ENCODE measurements at places on chromosomes 2 and 18. TPM values are rescaled to one million over a fixed set of nuclear protein-coding genes. Genes with fewer than 3 reads are reported as not detected.

ZAP70 gene
- total RNA-seq: not detected

GRCh38 chr2:8376603-8377410 is 305.0 kb upstream of the ID2 start:
- H3K36me3 ChIP-seq: peaks cover 4% of the 10 kb centered on the region
- peaks cover 4% of the 10 kb centered on the region for H3K27me3 ChIP-seq

DNA sequence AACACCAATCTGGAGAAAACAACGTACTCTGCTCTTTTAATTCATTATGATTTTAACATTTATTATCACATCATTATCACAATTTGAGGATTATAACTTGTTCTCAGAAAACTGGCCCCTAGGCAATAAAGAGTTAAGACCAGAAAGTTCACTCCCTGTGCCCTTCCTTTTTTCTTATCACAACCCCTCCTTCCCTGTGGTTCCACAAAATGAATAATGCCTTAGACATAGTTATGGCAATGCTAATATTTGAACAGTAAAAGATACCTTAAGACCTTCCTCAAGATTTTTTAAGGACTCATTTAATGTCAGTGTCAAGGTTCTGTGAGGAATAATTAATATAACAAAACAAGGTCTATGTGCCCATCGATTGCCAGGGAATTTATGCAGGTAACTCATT is 596.2 kb downstream of the ARHGAP15 start:
- H3K27me3 ChIP-seq: no peaks in the 10 kb centered on the region
- no peak overlapping the region for H3K27ac ChIP-seq
- DNase-seq: no peak
- no peak overlapping the region for H3K4me3 ChIP-seq
- H3K4me1 ChIP-seq: peaks cover 10% of the 10 kb centered on the region

RGPD3 gene
- 0.05 TPM for total RNA-seq

DGUOK gene
- total RNA-seq: 70.3 TPM

STPG4 gene
- total RNA-seq: not detected

DNA sequence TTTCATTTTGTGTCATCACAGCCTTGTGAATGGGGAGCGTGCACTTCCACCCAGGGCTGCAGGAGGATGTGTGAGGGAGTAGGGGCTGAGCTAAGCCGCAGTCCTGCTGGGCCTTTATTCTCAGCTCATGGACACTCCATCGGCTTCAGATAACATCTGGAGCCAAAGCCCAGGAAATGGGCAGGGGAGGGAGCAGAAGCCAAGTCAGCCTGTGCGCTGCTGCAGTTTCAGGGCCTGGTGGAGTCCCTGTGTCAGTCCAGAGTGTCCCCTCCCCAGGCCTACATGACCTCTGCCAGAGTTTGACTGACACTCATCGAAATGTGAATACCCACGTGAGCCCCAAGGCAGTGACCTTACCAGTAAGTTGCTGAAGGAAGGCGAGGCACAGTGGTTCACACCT is 242.2 kb downstream of the LOXHD1 start:
- no peak overlapping the region for H3K4me3 ChIP-seq
- H3K36me3 ChIP-seq: no peaks in the 10 kb centered on the region
- H3K27ac ChIP-seq: no peak overlapping the region
- no peak for DNase-seq
- H3K4me1 ChIP-seq: no peaks in the 10 kb centered on the region

TCF7L1 gene
- 9.1 TPM for total RNA-seq

GRCh38 chr2:32246911-32247310 is 17.8 kb downstream of the NLRC4 start:
- no peak overlapping the region for H3K4me3 ChIP-seq
- no peak overlapping the region for H3K27ac ChIP-seq
- H3K36me3 ChIP-seq: no peaks in the 10 kb centered on the region
- peaks cover 2% of the 10 kb centered on the region for H3K27me3 ChIP-seq
- H3K4me1 ChIP-seq: 0 out of 2 replicates have a peak, but pooled peaks cover 8% of the 10 kb centered on the region

DNA sequence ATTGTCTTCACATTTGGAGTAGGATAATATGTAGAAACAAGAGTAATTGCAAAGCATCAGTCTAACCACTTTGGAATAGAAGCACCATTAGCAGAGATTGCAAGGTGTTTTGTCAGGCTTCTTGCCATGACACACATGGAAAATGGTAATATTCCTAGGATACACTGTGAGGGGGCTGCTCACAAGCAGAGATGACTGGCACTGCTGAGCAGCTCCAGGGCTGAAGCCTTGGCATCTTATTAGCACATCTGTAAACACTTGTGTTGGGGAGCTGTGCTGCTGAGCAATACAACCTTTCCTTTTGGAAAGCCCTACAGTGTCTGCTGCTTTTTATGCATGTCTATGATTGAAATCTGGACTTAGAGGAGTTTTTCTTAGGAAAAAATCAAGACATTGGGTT is 602.2 kb downstream of the XIRP2 start:
- no peak overlapping the region for H3K27ac ChIP-seq
- H3K27me3 ChIP-seq: no peaks in the 10 kb centered on the region
- no peaks in the 10 kb centered on the region for H3K36me3 ChIP-seq

GRCh38 chr2:103009871-103010270 is 248.0 kb downstream of the TMEM182 start:
- DNase-seq: no peak
- no peaks in the 10 kb centered on the region for H3K36me3 ChIP-seq
- no peaks in the 10 kb centered on the region for H3K4me1 ChIP-seq
- H3K27me3 ChIP-seq: no peaks in the 10 kb centered on the region

GRCh38 chr2:8541223-8541622 is 140.6 kb upstream of the ID2 start:
- H3K27ac ChIP-seq: no peak overlapping the region
- no peak for DNase-seq
- peaks cover 31% of the 10 kb centered on the region for H3K4me1 ChIP-seq
- no peak overlapping the region for H3K4me3 ChIP-seq
- no peaks in the 10 kb centered on the region for H3K36me3 ChIP-seq
- peaks cover 18% of the 10 kb centered on the region for H3K27me3 ChIP-seq

- no peak overlapping the region for H3K27ac ChIP-seq
- no peak overlapping the region for H3K4me3 ChIP-seq
- no peak for DNase-seq
- H3K4me1 ChIP-seq: no peaks in the 10 kb centered on the region
These were observed 6.0 kb upstream of the FAM117B start for GRCh38 chr2:202628646-202629198.

DNA sequence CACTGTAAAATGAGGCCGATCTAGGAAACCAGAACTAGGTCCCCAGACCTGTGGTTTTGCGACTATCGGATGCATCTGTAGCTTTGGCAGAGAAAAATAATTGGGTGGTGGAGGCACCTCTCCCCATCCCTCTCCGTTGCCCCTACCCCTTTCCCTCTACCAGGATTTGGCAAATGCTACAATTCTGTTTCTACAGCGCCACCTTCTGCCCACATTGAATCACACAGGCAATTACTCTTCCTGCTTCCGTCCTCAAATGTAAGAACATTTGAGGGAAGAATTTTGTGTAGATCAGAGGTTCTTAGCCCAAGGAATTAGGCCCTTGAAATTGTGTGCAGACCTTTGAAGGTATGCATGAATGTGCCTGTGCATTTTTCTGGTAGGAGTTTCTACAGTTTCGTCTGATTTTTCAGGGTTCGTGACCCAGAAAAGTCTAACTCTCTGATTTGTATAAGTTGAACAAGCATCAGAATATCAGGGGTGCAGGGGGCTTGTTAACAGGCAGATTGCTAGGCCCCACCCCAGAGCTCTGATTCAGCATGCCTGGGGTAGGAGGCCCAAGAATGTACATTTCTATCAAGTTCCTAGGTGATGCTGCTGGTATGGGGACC is 11.2 kb downstream of the ATP6V1B1 start:
- H3K4me3 ChIP-seq: no peak overlapping the region
- peaks cover 37% of the 10 kb centered on the region for H3K4me1 ChIP-seq
- H3K27me3 ChIP-seq: peaks cover 2% of the 10 kb centered on the region
- peak; percentile 38 for DNase-seq
- no peaks in the 10 kb centered on the region for H3K36me3 ChIP-seq

GPR45 gene
- not detected for total RNA-seq

DNA sequence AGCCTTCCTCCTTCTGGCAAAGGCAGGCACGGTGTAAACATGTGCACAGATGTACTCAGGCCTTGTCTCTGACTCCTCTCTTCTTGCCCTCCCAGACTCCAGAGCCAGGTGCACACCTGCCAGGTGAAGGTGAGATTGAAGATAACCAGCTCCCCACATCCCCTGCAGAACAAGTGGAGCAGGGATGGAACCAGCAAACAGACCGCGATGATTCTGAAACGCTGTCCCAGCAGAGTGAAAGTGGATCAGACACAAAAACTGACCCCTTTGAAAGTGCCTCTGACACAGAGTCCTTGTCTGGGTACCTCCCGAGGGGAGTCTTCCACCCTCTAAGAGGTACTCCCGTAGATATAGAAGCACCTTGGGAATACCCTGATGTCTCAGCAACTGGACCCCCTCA is 77.2 kb downstream of the ARHGEF4 start:
- H3K36me3 ChIP-seq: no peaks in the 10 kb centered on the region
- DNase-seq: no peak
- no peaks in the 10 kb centered on the region for H3K4me1 ChIP-seq
- no peak overlapping the region for H3K27ac ChIP-seq
- no peak overlapping the region for H3K4me3 ChIP-seq

DNA sequence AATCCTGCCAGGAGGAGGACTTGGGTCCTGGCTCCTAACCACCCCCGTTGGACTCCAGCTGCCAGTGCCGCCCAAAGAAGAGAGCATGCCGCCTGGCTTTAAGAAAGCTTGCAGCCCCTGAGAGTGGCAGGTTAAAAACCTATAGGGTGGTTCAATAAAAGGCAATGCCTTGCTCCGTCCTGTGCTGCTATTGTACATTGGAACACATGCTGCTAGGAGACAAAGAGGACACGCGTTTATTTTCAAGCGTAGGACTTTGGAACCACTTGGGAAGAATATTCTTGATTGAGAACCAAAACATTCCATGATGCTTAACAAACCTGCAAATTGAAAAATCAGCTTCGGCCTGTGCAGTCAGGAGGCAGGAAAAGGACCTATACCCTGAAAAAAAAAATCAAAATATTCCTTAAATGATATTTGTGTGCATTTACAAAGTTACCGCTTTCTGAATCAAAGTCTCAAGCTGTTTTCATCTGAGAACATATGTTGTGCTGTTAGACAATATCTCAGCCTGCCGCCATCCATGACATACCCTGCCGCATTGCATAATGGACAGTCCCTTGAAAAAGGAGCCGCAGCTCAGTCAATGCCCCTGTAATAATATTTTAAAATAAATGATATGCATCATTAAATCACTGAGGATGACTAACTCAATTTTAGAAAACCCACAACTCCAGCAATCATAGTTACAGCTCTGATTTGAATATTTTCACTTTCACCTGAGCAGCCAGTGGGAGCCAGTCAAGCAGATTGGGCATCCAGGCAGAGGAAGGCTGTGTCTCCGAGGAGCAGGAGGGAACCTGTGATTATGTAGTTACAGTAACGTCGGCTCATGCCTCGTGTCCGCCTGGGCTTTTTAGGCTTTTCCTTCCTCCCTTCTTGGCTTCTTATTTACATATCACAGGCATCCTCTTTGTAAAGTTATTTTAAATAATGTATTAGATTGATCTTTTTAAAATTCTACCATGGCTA is 805.6 kb upstream of the FANCL start:
- no peak overlapping the region for H3K4me3 ChIP-seq
- no peaks in the 10 kb centered on the region for H3K27me3 ChIP-seq
- H3K27ac ChIP-seq: no peak overlapping the region
- no peaks in the 10 kb centered on the region for H3K4me1 ChIP-seq
- DNase-seq: no peak

DNA sequence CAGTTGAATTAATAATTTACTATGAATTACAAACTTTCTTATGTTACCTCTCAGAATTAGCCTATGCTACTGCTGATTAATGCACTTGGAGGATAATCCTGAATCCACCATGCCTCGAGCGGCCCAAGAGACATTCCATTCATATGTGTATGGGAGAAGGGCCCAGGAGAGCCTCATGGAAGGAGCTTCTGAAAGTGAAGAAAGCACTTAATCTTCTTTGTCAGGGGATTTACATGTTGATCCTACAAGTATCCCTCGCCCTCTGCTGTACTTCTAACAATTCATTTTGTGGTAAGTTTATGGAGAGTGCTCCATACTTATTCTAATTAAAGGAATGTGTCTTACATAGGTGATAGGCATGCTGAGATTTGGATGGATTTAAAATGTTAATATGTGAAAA is 1189.1 kb upstream of the NXPH2 start:
- DNase-seq: no peak
- H3K4me3 ChIP-seq: no peak overlapping the region
- no peaks in the 10 kb centered on the region for H3K36me3 ChIP-seq
- H3K27me3 ChIP-seq: no peaks in the 10 kb centered on the region
- H3K4me1 ChIP-seq: no peaks in the 10 kb centered on the region

DNA sequence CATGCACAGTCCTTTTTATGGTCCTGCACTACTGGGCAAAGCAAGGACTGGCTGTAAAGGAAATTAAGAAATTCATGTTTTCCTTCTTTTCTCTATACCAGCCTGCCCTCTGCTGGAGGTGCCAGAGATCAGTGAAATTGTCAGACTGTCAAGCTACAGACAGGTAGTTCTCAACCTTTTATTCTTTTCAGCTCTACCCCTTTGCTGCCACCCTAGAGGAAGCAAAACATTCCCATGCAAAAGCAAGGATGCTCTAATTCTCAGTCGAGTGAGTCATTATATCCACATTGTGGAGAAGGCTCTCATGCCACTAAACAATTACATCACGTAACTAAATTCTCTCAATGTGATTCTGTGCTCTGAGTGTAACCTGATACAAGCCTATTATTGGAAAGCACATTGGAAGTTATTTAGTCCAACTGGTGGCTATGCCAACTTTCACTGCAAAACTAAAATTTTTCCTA is 25.0 kb upstream of the RAPGEF4 start:
- H3K4me1 ChIP-seq: peaks cover 18% of the 10 kb centered on the region
- H3K4me3 ChIP-seq: no peak overlapping the region
- H3K27me3 ChIP-seq: peaks cover 2% of the 10 kb centered on the region
- no peak overlapping the region for H3K27ac ChIP-seq

DNA sequence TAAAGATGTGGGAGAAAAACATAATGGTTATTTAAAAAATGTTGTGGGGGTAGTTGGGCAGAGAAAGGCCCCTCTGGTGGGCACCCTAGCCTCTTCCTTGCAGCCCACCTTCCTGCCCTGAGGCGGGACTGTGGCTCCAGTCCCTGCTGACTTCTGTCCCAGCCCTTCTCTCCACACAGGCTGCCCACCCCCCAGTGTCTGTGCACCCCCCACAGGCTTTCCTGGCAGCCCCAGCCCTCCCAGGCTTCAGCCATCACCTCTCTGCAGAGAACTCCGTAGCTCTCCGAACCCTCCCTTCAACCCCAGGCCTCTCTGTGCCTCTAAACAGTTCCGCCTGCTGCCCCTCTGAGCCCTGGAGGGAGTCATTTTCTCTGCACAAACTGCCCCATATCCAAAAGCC is 75.4 kb downstream of the DYSF start:
- no peak overlapping the region for H3K4me3 ChIP-seq
- no peaks in the 10 kb centered on the region for H3K36me3 ChIP-seq
- H3K27ac ChIP-seq: no peak overlapping the region
- peaks cover 19% of the 10 kb centered on the region for H3K4me1 ChIP-seq
- peaks cover 36% of the 10 kb centered on the region for H3K27me3 ChIP-seq

GRCh38 chr2:235765181-235765820 is 271.5 kb downstream of the AGAP1 start:
- H3K4me3 ChIP-seq: no peak overlapping the region
- H3K27ac ChIP-seq: peak overlapping the region; percentile 85
- H3K4me1 ChIP-seq: peaks cover 14% of the 10 kb centered on the region
- H3K36me3 ChIP-seq: no peaks in the 10 kb centered on the region
- no peaks in the 10 kb centered on the region for H3K27me3 ChIP-seq

All from HFFc6 (cell line).